LHCN-M2 (cell line): ENCODE measurements at places on chromosomes 2 and 18.

DNA sequence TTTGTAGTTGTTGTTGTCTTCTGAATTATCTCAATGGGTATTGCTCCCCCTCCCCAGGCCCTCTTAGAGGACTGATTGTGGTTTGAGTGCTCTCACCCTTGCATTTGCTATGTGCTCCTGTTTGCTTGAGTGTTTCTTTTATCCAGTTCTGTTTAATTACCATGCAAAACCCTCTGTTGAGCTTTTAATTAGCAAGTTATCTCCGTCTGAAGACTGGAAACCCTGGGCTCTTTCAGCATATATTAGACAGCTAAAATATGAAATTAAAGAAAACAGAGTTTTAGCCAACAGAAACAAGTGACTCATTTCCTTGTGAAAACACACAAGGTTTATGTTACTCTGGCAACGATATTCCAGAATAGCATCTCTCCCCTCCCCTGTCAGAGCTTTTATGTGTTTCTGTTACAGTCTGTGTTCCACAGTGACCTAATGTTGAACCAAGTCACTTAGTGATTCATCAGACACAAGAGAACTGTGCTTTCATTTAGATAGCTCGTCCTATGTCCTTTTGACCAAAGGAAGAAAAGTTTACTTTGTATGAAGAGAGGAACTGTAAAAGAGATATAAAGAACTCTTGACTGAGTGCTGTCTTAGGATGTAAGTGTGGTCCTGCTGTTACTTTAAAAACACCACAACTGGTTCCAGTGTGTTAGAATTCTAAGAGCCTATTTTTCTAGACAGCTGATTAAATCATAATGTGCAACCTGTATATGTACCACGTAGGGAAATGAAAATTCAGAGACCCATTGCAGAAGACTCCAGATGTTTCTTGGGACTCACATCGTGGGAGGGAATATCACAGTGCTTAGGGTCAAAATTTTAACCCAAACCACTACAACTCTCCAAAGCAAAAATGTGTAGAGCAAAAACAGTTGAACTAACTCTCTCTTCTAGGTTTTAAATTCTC, 172.8 kb upstream of the RBMS1 start:
- peak; percentile 99 for DNase-seq

DNA sequence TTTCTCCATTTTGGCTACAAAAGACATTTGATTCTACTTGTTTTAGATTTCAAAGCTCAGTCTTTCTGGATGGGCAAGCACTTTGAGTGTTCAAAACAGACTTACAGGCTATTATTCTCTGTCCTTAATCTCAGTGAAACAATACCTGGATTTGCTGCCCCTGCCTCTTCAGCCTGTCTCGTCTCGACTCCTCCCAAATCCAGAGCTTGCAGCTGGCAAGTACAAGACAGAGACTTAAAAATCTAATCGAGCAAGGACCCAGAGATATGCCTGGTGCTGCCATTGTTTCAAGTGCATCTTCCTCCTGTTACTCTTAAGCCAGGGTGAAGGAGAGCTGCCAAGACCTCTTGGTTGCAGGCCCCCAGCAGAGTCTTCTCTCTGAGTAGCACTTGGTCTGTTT, 59.2 kb downstream of the LRRC30 start:
- no peak for DNase-seq

DNA sequence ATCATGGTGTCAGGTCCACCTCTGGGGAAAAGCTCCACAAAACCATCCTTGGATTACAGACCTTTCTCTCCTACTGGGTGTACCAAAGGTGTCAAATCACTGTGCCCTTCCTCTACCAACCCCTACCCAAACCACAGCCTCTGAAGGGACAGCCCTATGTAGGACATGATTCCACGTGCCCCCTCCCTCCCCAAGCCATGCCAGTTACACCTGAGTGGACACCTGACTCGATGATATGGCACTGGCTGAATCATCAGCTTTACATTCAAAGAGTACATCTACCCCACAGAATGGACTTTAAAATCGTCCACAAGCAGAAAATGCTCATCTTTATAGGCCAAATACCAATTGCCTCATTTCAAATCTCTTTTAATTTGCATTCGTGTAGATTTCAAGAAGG, 26.0 kb downstream of the TRABD2A start:
- no peak for DNase-seq

GRCh38 chr2:101587251-101587650, 110.3 kb upstream of the MAP4K4 start:
- peak; percentile 64 for DNase-seq

GRCh38 chr2:233084488-233084887, 24.3 kb downstream of the INPP5D start:
- no peak for DNase-seq

- no peak for DNase-seq
These were observed 2.8 kb downstream of the COLEC12 start for GRCh38 chr18:497688-498087.

DNA sequence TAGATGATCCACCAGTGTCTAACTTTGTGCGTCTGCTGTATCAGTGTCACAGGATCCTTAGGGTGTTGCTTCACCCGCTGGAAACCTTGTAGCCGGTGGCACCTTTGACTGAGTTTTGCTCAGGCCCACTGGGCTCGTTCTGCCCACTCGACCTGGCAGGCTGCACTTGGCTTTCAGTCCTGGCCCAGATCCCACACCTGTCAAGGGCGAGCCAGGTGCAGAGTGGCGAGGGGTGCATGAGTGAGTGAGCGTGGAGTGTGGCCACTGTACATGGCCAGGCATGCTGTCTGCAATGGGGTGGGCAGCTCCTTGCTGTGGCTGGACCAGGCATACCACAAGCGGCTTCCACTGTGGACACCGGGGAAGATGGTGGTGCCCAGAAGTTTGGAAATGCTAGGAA, 179.0 kb downstream of the FAM210A start:
- no peak for DNase-seq

DNA sequence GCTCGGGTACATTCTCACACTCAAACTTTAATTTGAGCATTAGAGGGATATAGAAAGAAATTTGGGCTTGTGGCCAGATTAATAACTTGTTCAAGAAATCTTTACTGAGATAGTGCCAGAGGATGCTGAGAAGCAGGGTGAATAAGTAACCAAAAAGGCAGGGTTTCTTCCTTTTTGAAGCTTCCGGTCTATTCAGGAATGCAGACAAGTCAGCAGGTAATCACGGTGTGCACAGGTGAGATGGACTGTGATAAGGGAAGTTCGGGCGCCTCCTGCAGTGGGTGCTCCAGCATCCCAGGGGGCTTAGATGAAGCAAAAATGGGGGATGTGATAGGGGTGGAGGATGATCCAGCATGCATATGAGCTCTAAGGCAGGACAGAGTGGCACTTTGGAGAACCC, 44.9 kb upstream of the CYP1B1 start:
- DNase-seq, result no peak

DNA sequence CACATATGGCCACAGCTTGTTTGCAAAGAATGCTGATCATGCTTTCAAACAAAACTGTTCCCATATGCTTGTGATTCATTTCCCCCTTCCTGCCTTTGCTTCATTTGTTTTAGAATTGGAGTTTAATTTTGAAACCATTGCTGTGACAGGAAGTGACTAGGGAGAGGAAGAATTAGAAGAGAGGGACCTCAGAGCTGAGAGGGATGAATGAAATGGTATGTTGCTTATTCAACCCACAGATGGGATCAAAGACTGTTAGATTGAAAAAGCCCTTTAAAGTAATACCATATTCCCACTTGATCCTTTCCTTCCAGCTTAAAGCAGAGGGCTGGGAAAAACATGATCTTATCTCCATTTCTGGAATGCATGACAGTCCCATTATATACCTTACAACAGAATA, 106.2 kb upstream of the RNF152 start:
- peak; percentile 72 for DNase-seq

GRCh38 chr2:1685957-1686783, 58.1 kb downstream of the PXDN start:
- peak; percentile 73 for DNase-seq

GRCh38 chr2:240452462-240453256, 17.2 kb downstream of the GPC1 start:
- no peak for DNase-seq

DNA sequence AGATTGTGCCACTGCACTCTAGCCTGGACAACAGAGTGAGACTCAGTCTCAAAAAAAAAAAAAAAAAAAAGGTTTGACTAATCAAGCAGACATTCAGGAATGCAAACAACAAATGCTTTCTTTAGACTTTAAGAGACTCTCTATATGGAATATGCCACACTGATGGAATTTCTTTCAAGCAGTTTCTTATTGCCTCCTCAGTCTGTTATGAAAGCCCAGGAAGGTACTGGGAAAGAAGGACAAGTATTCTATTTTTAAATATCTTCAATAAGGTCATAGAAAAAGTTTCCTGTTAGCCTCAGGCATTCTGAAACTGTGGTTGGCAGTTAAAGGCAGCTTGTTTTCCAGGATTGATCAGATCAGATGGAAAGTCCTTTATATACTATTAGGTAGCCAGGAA, 241.6 kb downstream of the PIK3C3 start:
- peak; percentile 28 for DNase-seq

DNA sequence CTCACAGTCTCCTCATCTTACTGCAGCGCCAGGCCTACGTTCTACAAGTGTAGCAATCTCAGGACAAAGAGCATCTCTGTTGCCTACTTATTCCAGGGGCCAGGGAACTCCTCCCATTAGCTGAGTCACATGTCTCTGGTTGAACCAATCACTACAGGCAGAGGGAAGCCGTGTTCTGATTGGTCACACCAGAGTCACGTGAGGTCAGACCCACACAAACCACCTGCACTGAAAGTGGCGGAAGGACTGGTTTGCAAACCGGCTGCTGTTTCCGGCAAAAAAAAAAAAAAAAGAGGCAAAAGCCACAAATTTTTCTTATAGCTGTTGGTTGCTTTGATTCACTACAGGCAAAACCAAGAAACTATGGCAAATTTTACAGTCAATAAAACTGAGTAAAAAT, 21.9 kb upstream of the USP14 start:
- DNase-seq, result peak; percentile 23

- peak; percentile 32 for DNase-seq
These were observed 20.6 kb upstream of the C2orf72 start for GRCh38 chr2:231016566-231017230.

DNA sequence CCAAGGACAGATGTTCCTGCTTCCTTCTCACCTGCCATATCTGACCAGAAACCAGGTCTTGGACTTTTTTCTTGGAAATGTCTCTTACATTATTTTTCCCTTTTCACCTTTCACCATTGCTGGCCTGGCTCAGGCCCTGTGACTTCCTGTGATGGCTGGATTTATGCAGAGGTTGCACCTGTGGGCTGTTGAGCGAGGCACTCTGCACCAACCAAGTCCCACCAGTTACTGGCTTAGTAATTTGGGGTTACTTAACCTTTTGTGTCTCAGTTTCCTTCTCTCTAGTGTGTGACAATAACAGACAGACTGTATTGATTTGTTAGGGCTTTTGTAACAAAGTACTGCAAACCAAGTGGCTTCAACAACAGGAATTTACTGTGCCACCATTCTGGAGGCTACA, 110.0 kb downstream of the INSIG2 start:
- no peak for DNase-seq

GRCh38 chr2:74472945-74473258, 422 bp upstream of the MRPL53 start:
- DNase-seq, result no peak

DNA sequence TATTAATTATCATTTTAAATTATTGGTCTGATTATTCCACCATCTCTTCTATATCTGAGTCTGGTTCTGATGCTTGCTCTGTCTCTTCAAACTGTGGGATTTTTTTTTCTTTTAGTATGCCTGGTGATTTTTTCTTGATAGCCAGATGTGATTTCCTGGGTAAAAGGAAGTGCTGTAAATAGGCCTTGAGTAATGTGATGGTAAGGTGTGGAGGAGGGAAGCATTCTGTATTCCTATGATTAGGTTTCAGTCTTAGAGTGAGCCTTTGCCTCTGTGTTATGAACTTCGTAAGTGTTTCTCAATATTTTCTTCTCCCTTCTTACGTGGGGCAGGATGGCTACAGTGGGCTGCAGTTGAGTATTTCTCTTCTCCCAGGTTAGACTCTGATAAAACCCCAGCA, 103.0 kb downstream of the EHBP1 start:
- no peak for DNase-seq

GRCh38 chr18:33804258-33804657, 226.2 kb downstream of the ASXL3 start:
- peak; percentile 1 for DNase-seq

DNA sequence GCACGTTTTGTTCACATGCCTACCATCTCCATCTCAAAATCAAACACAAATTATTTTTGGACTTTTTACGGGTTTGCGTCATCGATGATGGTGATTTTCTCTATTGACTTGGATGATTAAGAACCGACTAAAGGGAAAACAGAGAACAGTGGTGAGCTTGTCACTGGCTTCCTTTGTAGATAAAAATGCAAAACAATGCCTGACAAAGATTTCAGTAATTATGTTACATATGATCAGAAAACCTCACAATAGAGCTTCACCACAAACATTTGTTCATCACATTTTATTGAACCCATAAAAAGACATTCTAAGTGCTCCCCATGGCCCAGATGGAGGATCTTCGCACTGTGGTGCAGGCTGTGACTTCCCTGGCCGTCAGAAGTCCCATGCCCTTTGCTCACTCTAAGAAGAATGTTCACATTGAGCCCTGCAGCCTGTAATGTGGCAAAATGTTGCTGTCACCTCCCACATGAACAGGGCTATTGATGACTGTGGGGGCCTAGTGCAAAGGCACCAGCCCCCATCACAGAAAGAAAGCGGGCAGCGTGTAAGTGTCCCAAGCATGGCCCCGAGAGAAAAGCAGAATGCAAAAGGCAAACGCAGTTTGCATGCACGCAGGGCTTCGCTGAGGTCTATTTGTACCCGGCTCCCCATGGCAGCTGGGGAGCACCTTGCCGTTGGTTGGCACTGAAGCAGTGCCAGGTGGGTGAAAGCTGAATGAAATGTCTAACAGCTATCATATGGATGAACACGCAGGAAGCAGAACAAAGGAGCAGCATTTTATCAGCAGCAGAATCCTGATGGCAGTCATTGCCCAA, 60.6 kb downstream of the BCL2 start:
- DNase-seq, result no peak

GRCh38 chr2:59909147-59909546, 644.3 kb downstream of the BCL11A start:
- no peak for DNase-seq

- DNase-seq, result no peak
These were observed 76.2 kb downstream of the MOGAT1 start for GRCh38 chr2:222747526-222748160.

- DNase-seq, result no peak
These were observed 137.9 kb downstream of the PAX3 start for GRCh38 chr2:222160944-222161343.

DNA sequence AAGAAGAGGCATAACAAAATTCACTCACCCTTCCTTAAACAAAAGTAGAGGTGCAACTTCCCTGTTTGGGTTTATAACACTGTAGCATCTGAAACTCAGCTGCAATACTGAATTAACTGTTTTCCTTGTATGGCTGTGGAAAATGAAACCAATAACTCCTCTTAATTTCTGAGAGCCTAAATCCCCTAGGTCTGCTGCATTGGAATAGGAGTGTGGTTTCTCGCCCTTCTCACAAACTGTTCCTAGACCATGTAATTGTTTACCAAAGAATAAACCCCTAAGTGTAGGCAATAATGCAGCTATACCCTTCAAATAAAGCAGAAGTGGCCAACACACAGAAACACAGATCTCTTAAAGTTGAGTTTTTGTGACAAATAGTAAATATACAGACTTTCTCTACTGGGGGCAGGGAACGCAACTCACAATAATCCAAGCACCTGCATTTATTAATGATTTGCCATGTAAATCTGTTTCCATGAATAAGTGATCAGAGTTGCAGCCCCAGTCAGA, 52.0 kb downstream of the RASGRP3 start:
- no peak for DNase-seq

GRCh38 chr2:212392043-212392442, 146.6 kb downstream of the ERBB4 start:
- DNase-seq, result peak; percentile 24
